Fibroblast of upper back skin (primary cell): ENCODE measurements at places on chromosomes 6 and 20.

DNA sequence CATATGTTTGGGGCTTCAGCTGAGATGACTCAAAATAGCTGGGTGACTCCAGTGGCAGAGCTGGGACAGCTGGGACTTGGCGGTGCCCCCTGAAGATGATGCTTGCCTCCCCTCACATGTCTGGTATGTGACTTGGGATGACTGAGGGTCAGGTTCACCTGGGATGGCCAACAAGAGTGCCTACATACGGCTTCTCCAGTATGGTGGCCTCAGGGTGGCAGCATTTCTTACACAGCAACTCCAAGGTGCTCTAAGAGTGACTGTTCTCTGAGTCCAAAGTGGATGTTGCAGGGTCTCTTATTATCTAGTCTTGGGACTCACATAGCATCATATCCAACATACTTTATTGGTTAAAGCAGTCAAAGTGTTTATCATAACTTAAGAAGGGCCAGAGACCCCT is 87.8 kb upstream of the CENPW start:
- DNase-seq, result no peak

DNA sequence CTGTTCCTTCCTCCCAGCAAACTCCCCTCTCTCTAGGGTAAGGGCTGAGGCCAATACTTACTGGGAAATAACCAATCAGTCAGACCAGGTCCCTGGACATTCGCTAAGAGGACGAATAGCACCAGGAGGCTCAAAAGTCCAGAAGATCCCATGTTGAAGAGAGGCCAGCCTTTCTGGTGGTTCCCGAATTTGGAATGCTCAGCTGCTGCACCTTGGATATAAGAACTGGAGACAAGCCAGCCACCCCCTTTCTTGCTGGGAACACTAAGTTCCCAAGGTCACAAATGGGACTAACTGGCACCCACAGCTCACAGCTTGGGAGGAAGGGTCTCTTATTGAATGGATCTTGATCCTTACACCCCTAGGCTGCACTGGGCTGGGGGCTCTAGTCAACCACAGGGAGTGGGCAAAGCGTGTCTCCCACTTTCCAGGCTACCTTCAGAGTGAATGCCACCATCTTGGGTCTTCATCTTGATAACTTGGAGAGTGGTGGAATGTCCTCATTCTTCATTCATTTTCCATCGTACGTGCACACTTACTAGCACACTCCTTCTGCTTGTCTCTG is at the start of gene EPPIN:
EPPIN (minus strand) TSS at position 196 of the 565 bp plus-strand sequence; CDS start at position 152, 44 bp downstream.
- no peak for DNase-seq

- DNase-seq, result no peak
Measured at GRCh38 chr6:62043084-62043483, 242.9 kb downstream of the KHDRBS2 start.

DNA sequence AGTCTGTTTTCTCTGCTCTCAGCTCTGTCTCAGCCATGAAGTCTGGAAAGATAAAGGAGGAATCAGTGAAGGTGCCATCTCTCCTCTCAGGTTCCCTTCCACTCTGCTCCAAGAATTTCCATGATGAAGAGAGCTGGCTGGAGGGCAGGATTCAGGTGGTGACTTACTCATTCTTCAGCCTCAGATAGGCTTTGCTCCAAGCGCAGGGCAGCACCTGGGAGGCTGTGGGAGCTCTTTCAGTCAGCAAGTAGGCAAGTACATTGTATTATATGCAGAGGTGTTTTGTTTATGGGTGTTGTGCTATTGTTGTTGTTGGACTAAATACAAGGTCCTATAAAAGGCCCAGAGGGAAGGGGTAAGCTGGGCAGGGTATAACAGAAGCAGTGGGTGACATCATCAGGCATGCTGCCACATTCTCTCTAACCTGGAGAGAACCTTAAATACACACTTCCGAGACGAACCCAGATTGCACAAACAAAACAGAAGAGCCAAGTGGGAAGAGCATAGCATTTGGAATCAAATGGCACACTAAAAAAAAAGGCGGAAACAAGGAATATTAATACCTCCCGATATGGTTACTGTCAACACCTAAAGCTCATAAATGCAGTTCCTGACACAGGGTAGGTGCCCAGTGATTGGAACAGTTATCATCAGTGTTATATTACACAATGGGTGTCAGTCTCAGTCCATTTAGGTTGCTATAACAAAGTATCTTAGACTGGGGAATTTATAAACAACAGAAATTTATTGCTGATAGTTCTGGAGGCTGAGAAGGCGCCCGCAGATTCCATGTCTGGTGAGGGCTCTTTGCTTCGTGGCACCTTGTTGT is 14.5 kb upstream of the PSMG4 start:
- no peak for DNase-seq

DNA sequence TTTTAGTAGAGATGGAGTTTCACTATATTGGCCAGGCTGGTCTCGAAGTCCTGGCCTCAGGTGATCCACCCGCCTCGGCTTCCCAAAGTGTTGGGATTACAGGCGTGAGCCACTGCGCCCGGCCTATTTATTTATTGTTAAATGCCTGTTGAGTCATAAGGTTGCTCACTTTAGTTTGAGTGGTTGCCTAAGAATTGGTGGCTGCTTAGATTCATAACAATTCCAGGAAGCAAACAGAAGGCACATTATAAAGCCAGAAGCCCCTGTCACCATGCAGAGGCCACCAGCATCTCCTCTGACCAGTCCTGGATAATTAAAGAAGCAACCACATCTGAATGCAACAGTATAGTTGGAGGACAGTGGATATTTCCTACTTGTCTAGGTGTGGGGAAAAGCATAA is 24.0 kb upstream of the ARMH2 start:
- no peak for DNase-seq

DNA sequence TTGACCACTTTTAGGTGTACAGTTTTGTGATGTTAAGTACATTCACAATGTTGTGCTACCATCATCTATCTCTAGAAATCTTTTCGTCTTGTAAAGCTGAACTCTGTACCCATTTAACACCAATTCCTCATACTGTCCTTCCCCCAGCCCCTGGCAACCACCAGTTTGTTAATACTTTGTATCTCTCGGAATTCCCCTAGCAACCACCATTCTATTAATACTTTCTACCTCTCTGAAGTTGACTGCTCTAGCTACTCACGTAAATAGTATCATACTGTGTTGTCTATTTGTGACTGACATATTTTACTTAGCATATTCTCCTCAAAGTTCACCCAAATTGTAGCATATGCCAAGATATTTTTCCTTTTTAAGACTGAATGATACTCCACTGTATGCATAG is 82.3 kb upstream of the CLDN20 start:
- no peak for DNase-seq

- DNase-seq, result peak; percentile 59
Measured at GRCh38 chr20:44720621-44720996, 5.4 kb downstream of the CCN5 start.

DNA sequence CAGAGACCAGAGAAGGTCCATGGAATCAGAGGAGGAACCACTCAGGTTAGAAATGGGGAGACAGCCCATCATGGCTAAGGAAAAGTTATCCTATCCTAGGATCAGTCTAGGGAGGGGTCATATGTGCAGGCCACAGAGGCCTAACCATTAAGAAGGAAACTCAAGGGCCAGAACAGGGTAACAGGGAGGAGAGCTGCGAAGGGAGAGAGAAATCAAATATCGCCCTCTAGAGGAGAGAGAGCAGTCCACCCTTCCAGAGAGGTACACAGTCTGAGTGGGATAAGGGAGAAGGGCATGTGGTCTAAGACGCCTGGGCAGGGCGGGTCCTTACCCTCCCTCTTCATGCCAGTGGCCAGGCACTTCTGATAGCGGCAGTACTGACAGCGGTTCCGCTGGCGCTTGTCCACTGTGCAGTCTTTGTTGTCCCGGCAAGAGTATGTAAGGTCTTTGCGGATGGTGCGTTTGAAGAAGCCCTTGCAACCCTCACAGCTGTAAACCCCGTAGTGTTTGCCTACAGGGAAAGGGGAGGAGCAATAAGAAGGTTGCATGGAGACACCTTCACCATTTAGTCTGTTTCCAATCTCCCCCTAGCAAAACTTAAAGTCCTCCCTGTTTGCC is 2.9 kb downstream of the RXRB start:
- DNase-seq, result peak; percentile 52

GRCh38 chr6:45949256-45949655 is 66.4 kb downstream of the CLIC5 start:
- DNase-seq, result peak; percentile 51

GRCh38 chr20:40955326-40955725 is 73.3 kb upstream of the TOP1 start:
- DNase-seq, result no peak

DNA sequence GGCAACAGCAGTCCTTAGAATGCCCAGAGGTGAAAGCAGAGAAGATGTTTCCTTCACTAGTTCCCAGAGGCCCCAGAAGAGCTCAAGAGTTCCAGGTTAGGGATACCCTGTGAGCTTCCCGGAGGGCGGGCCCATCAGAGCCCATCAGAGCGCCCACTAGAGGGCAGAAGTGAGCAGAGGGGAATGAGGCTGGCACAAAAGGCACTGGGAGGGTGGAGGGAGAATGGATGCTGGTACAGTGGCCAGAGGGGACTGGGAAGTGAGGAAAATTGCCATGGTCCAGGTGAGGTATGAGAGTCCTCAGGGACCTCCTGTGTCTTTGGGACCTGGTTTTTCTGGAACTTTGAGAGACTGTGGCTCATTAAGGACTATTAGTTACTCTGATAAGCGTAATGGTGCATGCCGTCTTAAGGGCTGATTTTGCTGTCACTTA is 57.3 kb downstream of the LINC00237 start:
- DNase-seq, result no peak

- DNase-seq, result no peak
Measured at GRCh38 chr20:8901237-8902025, 167.5 kb upstream of the PLCB4 start.

DNA sequence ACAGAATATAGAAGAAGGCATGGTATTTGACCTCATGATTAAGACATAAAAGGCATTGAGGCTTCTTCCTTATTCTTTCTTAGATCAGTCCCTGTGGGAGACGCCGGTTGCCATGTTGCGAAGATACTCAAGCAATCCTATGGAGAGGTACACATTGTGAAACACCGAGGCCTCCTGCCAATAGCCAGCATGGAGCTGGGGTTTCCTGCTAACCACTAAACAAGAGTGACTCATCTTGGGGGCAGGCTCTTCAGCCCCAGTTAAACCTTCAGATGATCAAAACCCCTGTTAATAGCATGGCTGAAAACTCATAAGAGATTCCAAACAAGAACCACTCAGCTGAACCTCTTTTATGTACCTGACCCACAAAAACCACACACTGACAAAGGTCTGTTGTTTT is 478.8 kb downstream of the CD83 start:
- DNase-seq, result peak; percentile 78

DNA sequence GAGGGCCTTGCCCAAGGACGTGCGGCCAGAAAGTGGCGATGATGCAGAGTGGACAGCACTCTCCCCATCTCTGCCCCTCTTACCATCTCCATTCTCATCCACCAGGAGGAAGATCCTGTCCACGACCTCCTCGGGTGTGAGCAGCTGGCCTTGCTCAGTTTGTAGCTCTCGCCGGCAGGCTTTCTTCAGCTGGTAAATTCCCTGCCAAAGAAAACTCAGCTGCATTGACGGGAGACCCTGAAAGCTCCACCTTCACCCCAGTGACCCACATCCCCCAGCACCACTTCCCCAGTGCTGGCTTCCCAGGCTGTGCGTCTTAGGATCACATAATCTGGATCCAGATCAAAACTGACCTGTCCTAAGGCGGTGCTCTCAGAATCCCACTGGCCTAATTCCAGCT is 9.2 kb downstream of the GUCA1B start:
- DNase-seq, result no peak

GRCh38 chr6:30599625-30600324 is 17.3 kb downstream of the PPP1R10 start:
- DNase-seq, result no peak

DNA sequence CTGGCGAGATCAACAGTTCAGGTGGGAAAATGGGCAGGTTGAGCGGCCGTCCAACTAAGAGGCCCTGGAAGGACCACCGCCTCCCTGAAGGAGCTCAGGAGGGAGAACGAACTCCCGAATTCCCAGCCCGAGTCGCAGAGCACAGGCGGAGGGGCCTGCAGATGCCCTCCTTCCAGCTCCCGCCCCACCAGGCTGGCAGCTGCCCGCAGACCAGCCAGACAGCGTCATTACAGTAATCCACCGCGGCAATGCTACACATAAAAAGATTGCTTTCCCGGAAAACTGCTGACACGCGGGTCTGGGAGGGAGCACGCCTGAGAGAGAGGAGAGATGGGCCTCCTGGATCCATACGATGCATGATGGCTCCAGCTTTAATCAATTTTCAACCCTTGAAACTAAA is 30.5 kb upstream of the SLCO4A1 start:
- no peak for DNase-seq

- peak; percentile 11 for DNase-seq
Measured at GRCh38 chr20:29497261-29497671, 1760.2 kb upstream of the DEFB115 start.

GRCh38 chr6:108673153-108673552 is 112.4 kb downstream of the FOXO3 start:
- no peak for DNase-seq

GRCh38 chr6:147103694-147104093 is 100.5 kb upstream of the STXBP5 start:
- DNase-seq, result peak; percentile 57

GRCh38 chr6:30157581-30157980 is 3.4 kb downstream of the TRIM10 start:
- DNase-seq, result no peak

DNA sequence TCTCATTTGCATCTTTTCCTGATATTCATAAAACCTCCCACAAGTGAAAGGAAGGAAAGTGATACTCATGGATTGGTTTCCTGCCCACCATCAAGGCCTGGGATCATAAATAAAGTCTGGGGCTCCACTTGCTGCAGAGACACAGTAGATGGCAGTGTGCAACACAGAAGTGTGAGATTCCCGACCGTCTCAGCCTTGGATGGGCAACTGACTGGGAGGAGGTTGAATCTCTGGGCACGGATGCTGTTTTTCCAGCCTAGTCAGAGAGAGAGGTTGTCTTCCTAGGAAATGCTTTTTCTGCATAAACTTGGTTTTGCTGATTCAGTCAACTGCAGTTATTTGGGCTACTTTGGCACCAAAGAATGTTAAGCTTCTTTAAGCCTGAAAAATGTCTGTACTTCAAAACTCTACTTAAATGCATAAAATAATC is 9.9 kb upstream of the RFPL4B start:
- DNase-seq, result peak; percentile 89

DNA sequence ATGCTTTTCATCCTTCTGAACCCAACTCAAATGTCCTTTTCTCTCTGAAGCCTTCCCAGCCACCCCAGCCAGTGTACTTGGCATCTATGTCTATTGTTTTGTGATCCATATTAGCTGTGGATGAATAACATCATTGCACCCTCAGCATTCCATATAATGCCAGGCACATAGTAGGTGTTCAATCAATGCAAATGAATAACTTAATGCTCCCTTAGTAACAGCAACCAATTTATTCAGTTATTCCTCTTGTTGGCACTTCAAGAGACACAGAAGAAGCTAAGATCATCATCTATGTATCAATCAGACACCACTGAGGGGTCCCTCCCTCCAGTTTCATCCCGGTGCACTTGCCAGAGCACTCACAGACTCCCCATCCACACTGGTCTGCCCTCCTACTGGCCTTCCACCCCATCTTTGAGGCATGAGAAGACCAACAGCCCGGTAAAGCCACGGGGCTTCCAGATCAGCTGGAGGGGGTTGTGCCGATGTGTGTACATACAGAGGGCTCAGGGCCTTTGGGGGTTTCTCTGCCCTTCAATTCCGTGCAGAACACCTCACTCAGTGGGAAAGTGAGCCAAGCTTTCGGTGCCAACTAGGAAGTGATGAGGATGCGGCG is 2.4 kb upstream of the TAF8 start:
- no peak for DNase-seq
